ENCODE measurements at places on chromosomes 16 and 17.

DNA sequence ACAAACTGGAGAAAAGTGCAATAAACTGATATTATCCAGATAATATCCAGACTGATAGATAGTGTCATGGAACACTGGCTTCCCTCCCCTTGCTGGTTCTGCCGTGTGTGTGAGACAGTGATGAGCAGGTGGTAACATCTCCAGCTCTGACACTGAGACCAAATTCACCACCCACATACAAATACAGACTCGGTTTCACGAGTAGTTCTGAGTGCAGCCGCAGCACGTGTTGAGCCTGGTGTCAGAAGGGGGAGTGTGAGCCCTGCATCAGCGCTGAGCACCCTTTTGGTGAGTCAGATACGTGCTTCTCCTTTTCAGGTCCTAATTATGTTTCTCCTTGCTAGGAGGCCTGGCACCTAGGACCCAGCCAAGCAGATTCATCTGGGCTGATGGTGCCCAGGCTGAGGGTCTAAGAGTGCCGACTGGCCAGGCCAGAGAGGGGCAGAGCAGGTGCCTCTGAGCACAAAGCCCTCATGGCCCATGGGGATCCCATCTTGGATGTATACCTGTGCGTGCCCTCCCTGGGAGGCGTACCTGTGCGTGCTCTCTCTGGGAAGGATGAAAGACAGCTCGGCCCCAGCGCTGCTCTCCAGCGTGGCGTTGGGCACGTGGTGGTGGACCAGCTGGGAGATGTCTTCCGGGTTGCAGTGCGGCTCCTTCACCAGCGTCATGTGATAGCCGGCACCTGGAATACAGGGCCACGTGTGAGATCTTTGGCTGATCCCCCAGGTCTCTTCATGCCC, 27.3 kb upstream of the RNPS1 start:
- DNase-seq, result peak; percentile 78

- DNase-seq, result no peak
Observed at GRCh38 chr17:73646409-73647300, 2.4 kb upstream of the SDK2 start.

- DNase-seq, result peak; percentile 63
Observed at GRCh38 chr17:7842380-7843256, 8.6 kb downstream of the KDM6B start.

- no peak for DNase-seq
Observed at GRCh38 chr17:38713456-38714075, 8.5 kb downstream of the MLLT6 start.

- DNase-seq, result no peak
Observed at GRCh38 chr17:9833922-9834321, 8.2 kb downstream of the GLP2R start.

DNA sequence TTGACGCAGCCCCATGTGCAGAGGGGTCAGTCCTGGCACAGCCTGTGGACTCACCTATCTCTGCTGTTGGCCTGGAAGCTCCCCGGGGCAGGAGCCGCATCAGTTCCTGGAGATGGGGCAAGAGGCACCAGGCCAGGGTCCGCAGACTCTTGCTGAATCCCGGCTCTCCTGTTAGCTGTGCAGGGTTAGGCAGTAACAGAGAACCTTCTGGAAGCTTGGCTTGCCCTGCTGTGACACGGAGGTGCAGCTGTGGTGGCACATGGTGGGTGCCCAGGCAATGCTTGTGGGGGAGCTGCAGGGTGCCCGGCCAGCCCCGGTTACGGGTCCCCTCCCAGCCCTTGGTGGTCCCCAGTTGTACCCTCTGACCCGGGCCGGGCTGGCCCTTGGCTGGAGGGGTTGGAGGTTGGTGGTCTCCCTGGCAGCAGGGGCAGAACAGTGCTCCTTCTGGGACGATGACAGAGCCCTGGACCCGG, 26.0 kb upstream of the ZNF469 start:
- DNase-seq, result peak; percentile 2

GRCh38 chr16:85402910-85403692, 210.0 kb upstream of the GSE1 start:
- DNase-seq, result no peak
